CD4-positive, alpha-beta T cell treated with Interleukin-21 for 1 hour (primary cell): ENCODE measurements at places on chromosomes 2 and 18.

DNA sequence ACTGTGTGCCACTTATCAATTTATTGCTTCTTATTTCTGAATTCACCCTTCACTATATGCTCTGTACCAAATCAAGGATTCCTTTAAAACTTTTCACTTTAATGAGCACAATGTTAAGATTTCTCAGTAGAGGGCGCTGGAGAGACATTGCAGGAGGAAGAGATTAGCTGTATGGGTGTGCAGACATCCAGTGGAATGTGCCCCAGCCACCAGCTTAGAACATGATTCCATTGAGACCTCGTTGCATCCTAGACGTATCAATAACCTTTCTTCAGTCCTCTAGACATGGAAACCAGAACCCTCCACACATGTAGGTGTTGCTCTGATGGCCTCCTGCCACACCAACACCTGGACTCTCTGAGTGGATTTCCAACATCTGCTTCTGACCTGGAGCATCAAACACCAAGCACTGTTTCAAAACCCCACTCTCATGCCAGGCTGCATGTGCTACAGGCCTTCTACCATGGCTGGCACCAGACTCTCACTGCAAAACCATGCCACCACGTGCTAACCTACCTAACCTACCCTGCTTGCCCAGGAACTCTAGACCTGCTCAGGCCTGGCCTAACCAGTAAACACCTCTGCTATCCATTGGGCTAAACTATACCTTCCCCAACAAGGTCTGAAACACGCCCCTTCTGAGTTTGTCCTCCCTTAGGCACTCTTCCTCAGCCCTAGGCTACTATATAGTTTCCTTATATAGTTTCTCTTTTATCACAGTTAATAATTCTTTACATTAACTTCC, 633.2 kb upstream of the PKDCC start:
- peak; percentile 4 for DNase-seq

GRCh38 chr18:80143881-80144280, 34.8 kb downstream of the ADNP2 start:
- no peak for DNase-seq

GRCh38 chr18:70256994-70257393, 31.9 kb upstream of the SOCS6 start:
- DNase-seq, result no peak

GRCh38 chr2:170034596-170034995, 143.4 kb upstream of the MYO3B start:
- DNase-seq, result no peak

GRCh38 chr2:217364224-217364623, 504.4 kb upstream of the TNP1 start:
- DNase-seq, result no peak

- no peak for DNase-seq
Observed at GRCh38 chr2:191746346-191747169, 68.6 kb downstream of the NABP1 start.

- DNase-seq, result no peak
Observed at GRCh38 chr2:170258382-170258781, 80.4 kb downstream of the MYO3B start.
